ENCODE measurements at places on chromosomes 2 and 18.

- DNase-seq = no peak
These were observed 3.8 kb downstream of the COA5 start for GRCh38 chr2:98604547-98604946.

- no peak for DNase-seq
These were observed 51.3 kb upstream of the TANC1 start for GRCh38 chr2:158917121-158917520.

DNA sequence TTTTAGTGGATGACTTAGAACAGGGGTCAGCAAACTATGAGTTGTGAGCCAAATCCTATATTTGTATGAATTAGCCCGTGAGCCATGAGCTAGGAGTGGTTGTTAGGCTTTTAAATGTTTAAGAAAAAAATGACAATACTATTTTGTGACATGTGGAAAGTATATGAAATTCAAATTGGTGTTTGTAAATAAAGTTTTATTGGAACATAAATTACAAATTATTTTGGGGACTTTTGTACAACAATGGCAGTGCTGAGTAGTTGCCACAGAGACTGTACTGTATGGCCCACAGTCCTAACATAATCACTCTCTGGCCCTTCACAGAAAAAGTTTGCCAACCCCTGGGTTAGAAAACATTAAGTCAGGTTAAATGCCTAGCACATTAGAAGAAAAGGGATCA lies 26.1 kb downstream of the ADNP2 start:
- DNase-seq = no peak

DNA sequence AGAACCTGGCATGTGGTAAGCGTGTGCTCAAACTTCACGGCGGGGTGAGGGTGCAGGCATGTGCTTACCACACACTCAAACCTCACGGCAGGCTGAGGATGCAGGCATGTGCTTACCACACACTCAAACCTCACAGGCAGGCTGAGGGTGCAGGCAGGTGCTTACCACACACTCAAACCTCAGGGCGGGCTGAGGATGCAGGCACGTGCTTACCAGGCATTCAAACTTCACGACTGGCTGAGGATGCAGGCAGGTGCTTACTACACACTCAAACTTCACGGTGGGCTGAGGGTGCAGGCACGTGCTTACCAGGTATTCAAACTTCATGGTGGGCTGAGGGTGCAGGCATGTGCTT lies 105.0 kb upstream of the ALKAL2 start:
- no peak for DNase-seq

GRCh38 chr2:120091436-120091835 lies 78.6 kb downstream of the EPB41L5 start:
- DNase-seq = no peak

DNA sequence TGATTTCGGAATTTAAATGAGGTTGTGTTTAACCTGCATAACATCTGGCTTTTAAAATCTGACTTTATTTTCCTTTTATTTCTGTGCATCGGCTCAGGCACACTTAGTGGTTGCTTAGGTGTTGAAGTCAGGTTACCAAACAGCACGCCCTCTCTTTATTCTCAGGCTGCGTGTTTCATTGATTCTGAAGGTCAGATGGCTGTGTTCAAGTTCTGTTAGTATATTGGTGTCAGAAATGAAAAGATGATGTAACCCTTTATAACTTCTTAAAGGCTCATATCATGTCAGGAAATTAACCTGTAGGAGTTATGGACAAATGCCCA lies 246.5 kb downstream of the LDLRAD4 start:
- no peak for DNase-seq

DNA sequence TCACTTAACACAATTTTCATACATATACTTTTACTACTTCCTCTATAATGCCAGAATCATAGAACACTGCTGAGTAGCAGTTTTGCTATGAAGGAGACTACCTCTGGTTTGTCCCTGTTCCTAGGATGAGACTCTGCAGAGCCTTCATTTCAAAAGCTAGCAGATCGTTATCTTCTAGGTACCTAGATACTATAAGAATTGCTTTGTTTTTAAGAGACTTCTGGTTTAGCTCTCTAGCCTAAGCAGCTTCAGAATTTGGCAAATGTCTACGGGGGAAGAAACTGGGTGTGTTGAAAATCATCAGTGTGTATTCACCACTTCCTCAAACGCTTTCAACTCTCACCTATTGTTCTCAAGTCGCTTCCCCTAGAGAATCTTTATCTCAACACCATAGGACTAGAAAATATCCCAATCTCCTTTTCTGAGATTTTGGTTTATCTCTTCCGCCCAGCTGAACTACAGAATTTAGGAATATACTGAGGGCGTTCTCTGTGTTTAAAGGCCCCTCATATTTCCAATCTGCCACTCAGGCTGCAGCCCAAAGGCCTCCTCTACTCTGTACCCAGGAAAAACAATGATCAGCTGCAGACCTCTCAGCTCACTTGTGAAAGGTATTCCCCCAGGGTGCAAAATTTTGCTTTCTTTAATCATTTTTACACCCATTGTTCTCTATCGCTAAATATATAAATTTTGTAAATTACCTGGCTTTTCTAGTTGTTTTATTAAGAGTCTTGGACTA lies 28.7 kb downstream of the SMAD2 start:
- no peak for DNase-seq

- no peak for DNase-seq
These were observed 13.6 kb downstream of the NMS start for GRCh38 chr2:100483895-100484294.

DNA sequence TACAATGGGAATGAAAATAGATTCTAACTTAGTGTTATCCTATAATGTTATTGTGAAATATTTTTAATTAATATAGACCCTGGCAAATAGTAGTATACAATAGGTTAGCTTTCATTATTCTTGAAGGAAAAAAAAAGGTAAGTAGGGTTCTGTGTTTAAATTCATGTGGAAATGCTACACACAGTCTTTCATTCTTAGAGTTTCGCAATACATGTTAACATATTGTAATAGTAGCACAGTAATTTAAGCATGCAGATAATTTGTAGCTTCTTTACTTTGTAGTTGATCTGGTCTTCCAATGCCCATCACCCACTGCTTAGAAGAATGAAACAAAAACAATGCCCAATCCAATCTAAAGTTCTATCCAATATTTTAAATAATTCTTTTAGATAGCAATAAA lies 54.8 kb upstream of the MSTN start:
- DNase-seq = no peak

- DNase-seq = no peak
These were observed 217.8 kb downstream of the OSR1 start for GRCh38 chr2:19140463-19141208.

GRCh38 chr18:77373730-77374445 lies 124.2 kb downstream of the GALR1 start:
- DNase-seq = no peak

DNA sequence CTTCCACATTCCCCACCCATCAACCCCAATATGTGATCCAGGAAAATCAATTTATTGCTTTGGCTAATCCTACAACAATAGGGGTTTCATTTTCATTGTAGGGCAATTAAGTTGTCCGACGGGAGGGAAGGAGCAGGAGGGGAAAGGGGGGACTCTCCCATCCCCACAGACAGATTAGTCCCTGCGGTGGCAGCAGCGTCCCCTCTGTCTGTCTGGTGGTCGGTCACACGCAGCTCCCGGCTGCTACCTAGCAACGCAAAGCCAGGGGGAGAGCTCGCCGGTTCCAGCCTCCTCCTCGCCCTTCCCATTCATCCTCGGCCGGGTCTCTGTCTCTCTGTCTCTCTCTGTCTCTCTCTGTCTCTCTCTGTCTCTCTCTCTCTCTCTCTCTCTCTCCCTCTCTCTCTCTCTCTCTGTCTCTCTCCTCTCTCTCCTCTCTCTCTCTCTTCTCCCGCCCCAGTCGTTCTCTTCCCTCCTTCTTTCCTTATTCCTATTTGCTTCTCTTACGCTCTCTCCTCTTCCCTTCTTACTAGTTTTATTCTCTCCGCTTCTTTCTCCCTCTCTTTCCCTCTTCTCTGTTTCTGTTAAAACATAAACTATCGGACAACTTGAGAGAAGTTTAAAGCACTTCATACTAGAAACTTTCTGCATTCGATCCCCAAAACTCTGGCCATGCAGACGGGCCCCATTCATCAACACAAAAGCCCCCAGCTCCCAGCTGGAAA lies 1.2 kb downstream of the LRP2 start:
- DNase-seq = no peak

DNA sequence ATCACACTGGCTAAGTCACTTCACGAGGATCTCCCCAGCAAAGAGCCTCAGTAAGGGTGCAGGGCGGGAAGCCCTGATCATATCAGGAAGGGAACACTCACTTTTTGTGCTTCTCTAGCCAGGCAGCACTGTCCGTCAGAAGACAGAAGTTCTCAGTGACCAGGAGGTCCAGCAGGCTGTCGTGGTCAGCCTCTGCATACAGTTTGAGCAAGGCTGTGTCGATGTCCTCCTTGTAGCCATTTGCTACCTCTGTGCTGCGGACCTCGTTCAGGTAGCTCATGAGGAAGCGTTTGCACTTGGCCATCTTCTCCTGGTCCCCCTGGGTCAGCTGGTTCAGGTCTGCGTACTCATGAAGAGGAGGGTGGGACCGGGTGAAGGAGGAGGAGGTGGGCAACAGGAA lies 38.7 kb downstream of the GPR45 start:
- no peak for DNase-seq

GRCh38 chr2:240986787-240987411 lies 11.5 kb upstream of the SNED1 start:
- no peak for DNase-seq

DNA sequence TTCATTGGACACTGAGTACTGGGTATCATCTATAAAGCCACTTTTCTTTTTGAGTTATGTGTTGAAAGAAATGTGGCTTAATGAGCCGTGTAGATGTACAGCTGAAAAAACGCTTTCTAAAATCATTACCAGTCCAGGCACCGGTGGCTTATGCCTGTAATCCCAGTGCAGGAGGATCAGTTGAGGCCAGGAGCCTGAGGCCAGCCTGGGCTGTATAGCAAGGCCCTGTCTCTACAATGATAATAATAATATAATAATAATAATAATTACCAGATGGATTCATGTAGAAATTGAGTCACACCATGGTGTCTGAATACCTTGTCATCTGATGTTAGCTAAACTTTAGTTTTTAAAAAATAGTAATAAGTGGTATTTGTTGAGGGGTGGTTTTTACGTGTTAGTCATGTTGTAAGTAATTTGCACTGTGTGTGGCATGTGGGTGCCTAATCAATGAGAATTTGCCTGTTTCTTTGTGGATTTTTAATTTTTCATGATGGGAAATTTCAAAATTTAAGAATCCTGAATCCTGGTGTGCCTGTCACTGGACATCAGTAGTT lies 30.1 kb downstream of the NCK2 start:
- DNase-seq = no peak

GRCh38 chr2:9812945-9813311 lies 30.3 kb upstream of the TAF1B start:
- DNase-seq = no peak

DNA sequence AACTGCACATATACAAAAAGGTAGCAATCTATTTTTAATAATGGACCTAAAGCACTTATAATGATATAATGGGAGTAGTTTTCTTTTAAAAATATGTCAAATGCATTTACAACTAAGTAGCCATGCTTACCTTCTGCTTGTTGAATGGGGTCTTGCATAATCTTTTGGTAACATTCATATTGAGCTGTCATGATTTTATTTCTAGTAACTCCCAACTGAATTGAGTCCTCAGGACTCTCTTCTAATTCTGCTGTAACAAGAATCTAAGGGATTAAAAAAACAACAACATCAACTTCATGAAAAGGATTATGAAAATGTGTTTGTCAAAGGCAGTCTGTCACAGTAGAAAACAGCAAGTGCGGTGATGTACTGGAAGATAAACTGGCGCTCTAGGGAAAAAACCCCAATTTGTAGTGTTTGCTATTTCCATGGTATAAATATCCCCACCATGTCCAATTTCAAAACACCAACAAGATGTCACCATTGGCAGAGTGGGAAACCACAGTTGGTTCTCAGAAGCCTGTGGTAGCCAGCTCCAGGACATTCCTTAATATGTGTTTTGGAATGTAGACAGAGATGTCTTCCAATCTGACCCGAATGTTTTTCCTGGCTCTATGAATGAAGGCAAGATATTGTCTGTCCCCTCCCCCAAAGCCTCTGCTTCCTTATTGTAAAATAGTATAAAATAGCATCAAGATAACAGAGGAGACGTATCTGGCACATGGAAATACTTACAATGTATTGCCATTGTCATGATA lies 64.8 kb downstream of the CALCRL start:
- no peak for DNase-seq

GRCh38 chr18:22199005-22199404 lies 29.6 kb downstream of the GATA6 start:
- no peak for DNase-seq

GRCh38 chr2:29705616-29706015 lies 215.8 kb downstream of the ALK start:
- DNase-seq = no peak

GRCh38 chr2:229714080-229714735 lies at the start of gene DNER:
Gene DNER, minus strand, starts transcription at chr2:229714555. Its CDS starts 132 bp downstream, at chr2:229714423.
- DNase-seq = no peak

GRCh38 chr2:132503701-132504100 lies 87.1 kb downstream of the GPR39 start:
- DNase-seq = no peak

- DNase-seq = no peak
These were observed 12.2 kb downstream of the SCN1A start for GRCh38 chr2:166115589-166115988.

DNA sequence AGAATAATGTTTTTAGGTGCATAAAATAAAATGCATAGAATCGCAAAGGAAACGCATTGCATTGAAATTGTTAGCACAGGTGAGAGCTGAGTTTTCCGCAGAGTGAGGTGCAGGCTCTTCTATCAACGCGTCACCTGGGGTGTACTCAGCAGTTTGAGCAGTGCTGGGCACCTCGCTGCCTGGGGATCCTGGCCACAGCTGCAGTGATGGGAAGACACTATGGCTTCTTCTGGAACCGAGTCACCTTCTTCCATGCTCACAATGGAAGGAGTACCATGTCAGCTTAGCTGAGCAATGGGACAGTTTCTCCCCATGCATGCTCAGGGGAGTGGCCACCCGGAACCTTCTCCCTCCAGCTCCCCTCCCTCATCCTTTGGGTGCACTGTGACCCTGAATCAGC lies 95.4 kb upstream of the OTOS start:
- no peak for DNase-seq

GRCh38 chr18:79988071-79988450 lies 302 bp downstream of the TXNL4A start:
- peak; percentile 31 for DNase-seq

DNA sequence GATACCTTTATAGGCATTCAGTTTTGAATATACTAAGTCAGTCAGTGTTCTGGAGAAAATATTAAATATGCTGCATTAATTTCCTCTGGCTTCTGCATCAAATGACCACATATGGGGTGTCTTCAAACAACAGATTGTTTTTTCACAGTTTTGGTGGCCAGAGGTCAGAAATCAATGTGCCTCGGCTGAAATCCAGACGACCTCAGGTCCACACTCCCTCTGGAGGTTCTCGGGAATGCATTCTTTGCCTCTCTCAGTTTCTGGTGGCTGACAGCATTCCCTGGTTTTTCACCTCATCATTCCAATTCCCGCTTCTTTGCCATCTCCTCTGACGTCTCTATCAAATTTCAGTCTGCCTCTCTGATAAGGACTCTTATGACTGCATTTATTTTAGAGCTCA lies 142.3 kb downstream of the ZNF407 start:
- no peak for DNase-seq

DNA sequence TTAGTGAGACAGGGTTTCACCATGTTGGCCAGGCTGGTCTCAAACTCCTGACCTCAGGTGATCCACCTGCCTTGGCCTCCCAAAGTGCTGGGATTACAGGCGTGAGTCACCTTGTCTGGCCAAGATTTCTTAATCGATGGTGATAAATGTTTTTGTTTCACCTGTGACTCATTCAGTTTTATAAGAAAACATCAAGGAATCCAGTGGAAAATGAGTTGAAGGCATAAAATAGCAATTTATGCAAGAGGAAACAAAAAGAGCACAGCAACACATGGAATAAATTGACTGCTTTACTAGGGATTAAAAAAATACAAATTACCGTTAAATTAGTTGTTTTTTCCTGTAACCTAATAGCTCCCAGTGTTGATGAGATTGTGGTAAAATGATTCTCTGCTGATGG lies 80.2 kb downstream of the CDK15 start:
- no peak for DNase-seq

Data from activated CD4-positive, CD25-positive, alpha-beta regulatory T cell treated with anti-CD3 and anti-CD28 coated beads, Interleukin-2, amount 50 U/mL, for 16 hours (primary cell).